ENCODE measurements at places on chromosomes 3 and 15. TPM values are rescaled to one million over a fixed set of nuclear protein-coding genes. Genes with fewer than 3 reads are reported as not detected.

- DNase-seq: no peak
Observed at GRCh38 chr15:85872125-85872524, 77.4 kb upstream of the KLHL25 start.

- DNase-seq: peak; percentile 79
Observed at GRCh38 chr3:4977001-4977852, 2.0 kb upstream of the BHLHE40 start.

- DNase-seq: no peak
Observed at GRCh38 chr15:40796041-40796440, 10.8 kb upstream of the ZFYVE19 start.

GRCh38 chr15:60648928-60649679 is 170.2 kb upstream of the ICE2 start:
- DNase-seq: no peak

DNA sequence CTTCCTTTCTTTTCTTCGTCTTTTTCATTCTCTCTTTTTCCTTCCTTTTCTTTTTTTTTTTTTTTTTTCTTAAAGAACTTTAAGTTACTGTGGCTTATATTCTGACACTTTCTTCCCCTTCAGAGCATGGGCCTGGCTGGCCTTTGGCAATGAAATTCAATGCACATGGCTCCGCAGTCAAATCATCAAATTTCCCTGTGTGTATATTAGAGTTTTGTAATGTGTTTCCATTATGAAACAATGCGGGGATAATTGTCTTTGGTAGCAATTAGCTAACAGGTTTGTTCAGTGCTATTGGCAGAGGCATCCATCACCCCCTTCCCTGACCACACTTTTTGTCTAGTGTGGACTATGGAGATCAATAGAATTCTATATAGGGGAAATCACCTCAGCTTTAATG is 80.5 kb downstream of the CDIN1 start:
- no peak for DNase-seq

DNA sequence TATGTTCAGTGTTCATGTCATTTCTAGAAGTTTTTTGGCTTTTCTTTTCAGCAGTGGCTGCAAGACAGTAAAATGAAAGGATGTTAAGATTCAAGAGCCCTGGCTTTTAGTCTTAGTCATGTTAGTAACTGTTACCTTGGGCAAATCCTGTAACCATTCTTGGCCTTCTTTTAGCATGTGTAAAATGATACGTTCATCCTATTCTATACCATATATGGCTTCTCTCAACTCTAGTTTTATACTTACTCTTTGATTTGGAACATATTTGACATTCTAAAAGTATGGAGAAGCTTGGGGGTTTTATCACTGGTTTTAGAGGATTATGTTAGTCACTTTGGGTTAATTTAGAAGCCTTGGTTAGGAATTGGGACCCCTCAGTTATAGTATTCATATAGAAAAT is 20.1 kb downstream of the GTF2E1 start:
- no peak for DNase-seq

GRCh38 chr3:47476330-47476626 is 537 bp upstream of the SCAP start:
- DNase-seq: no peak

DNA sequence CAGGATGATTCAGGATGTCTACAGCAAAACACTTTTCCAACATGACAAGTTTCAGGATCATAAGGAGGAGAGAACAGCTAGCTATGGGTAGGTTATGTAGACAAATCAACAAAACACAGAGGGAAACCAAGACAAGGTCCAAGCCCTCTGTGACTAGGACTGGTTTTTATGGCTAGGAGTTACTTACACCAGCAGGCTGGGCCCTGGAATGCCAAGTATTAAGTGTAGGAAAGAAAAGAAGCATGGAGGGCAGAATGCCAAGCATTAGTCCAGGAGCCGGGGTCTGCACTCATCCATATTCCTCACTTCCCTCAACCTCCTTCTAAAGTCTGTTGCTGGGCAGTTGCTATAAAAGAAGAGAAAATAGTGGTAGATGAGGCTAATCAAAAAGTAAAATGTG is 35.3 kb upstream of the PPP2R3A start:
- DNase-seq: no peak

- no peak for DNase-seq
Observed at GRCh38 chr3:183182732-183183610, 20.4 kb upstream of the LAMP3 start.

- DNase-seq: no peak
Observed at GRCh38 chr15:100337096-100338044, 4.4 kb downstream of the ADAMTS17 start.

- DNase-seq: no peak
Observed at GRCh38 chr3:197458179-197458707, 97.5 kb downstream of the BDH1 start.

GRCh38 chr3:34109846-34110245 is 311.4 kb downstream of the PDCD6IP start:
- no peak for DNase-seq

DNA sequence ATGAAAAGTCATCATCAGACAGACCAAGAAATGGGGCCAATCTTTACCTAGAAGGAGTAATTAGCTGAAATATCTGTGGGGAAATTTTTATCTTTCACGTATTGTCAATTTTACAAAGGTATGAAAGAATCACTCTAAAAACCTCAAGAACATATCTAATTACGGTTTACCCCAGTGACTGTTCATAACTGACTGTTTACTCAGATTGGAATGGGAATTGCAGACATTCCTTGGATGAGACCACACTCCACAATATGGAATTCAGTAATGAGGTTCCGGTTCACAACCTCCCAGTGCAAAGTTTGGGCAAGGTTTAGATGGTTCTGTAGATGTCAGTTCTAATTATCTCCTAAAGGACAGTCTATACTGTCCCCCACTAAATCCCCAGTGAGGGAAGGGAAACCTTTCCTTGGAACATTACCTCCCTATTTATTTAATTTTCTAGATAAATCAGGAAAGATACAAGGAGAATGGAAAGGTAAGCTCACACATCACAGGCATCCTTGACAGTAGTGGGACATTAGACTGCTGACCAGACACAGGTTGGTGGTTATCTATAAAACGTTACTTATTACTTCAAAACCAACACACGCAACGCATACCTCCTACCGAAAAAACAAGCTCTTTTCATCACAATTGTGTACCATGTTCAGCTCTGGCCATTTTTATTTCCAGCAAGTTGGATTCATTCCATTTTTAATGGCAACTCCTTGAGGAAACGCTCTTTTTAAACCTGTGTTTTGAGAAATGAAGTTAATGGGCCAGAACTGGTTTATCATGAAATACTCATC is 129.9 kb downstream of the RORA start:
- DNase-seq: no peak

DNA sequence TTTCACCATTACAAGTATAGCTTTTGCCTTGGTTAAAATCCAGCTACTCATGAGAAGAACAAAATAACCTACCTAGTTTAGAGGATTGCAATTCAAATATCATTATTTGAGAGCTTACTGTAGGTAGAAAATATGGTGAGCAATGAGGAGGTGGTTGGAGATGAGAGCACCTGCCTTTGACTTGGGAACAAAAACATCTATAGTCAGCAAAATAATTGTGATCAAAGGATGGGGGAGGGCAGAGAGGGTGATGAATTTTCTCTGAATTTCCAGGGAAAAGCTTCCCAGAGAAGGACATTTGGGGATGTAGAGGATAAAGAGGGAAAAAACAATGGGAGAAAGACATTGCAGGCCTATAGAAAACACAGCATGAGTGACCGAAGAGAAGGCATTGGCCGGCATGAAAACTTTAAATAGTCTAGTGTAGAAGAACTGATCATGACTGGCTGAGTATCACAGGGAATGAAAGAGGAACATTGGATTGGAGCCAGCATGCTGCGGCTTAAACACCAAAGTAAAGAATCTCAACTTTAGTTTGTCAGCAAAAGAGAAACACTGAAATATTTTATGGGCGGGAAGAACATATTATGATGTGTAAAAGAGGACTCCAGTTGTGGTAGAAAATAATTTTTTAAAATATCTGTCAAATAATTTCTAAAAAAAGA is 581.3 kb downstream of the UNC13C start:
- no peak for DNase-seq

GRCh38 chr3:196528639-196529233 is 13.6 kb upstream of the SMCO1 start:
- DNase-seq: peak; percentile 30

DNA sequence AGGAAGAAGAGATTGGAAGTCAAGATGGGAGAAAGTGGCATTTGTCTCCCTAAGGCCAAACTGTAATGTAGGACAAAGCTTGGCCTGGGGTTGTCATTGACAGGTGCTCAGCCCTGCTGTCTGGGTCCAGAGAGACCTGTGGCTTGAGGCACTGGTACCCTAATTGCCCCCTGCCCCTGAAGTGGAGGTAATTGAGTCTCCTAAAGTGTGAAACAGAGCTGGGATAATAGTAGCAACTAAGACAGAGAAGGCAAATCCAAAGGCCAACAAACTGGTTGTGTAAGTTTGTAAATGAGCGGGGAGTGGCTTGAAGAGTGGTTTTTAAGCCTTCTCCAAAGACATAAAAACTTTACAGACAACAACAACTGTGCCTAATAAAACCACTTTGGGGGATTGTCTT is 264.2 kb upstream of the ROPN1 start:
- DNase-seq: no peak

Gene ASB14
- total RNA-seq: not detected

Gene GRM2
- total RNA-seq: not detected

Gene ALS2CL
- total RNA-seq: 22.9 TPM

Gene GP9
- total RNA-seq: not detected

Gene CALML4
- total RNA-seq: 6.0 TPM

Gene NCEH1
- 23.9 TPM for total RNA-seq

Gene PLSCR5
- not detected for total RNA-seq
